Fibroblast of skin of scalp (primary cell): ENCODE measurements at places on chromosomes 4 and X.

GRCh38 chrX:115372152-115372551, 82.6 kb downstream of the LUZP4 start:
- DNase-seq, result peak; percentile 72

- DNase-seq, result no peak
These were observed 5.3 kb upstream of the GPR78 start for GRCh38 chr4:8574796-8575370.

DNA sequence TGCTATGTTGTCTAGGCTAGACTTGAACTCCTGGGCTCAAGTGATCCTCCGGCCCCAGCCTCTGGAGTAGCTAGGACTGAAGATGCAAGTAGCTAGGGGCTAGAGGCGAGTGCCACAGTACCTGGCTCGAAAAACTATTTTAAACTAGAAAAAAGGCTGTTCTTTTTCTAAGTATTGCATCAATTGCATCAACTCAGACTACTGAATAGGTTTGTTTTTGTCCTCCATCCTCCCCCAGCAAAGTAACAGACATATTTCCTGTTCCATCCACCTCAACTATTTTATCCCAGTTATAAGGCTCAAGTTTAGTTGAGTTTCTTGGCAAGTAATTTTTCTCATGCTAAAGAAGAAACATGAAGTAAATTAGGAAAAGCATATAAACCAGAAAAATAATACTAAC, 4.1 kb downstream of the SH3RF1 start:
- no peak for DNase-seq

- DNase-seq, result no peak
These were observed 52.3 kb upstream of the SMIM31 start for GRCh38 chr4:164701665-164702064.

GRCh38 chr4:163702736-163703135, 208.2 kb downstream of the TMA16 start:
- no peak for DNase-seq

GRCh38 chr4:181566490-181566889, 676.7 kb upstream of the TENM3 start:
- DNase-seq, result peak; percentile 70

DNA sequence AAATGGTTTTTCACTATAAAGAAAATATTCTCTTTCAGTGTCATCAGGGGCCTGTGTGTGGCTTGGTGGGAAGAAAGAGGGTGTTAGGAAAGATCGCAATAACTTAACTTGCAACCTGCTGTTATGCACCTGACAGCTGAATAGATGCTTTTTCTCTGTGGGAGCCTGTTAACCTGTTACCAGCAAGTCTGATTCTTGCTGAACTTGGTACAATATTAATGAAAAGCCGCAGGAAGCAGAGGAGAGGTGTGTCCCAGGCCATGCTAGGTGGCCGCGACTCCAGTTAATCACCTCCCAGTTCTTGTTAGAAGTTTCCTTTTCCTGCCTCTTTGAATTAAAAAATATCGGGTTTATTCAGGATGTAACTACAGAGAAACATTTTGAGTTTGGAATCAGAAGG, 494.8 kb upstream of the AGA start:
- no peak for DNase-seq

DNA sequence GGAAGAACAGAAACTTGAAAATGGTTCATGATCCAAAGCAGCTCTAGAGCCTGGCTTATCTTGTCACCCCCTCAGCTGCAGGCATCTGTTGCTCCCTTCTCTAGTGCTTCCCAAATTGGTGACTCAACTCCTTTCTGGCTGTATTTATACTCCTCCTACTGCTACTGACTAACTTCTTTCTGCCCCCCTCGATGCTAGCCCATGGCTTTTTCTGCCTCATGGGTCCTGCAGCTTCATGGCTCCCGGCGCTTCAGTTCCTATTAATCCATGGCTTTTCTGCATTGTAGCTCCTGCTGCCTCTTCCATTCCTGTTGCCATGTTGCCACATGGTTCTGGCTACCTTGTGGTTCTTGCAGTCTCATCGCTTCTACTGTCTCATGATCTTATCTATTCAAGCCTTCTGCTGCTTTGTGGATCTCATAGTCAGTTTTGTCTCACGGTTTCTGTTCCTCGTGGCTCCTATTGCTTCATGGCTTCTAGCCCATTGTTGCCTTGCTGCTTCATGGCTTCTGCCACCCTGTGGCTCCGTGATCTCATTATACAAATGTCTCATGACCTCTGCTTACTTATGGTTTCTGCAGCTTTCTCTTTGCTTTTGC, 48.1 kb downstream of the SMC1A start:
- peak; percentile 2 for DNase-seq

DNA sequence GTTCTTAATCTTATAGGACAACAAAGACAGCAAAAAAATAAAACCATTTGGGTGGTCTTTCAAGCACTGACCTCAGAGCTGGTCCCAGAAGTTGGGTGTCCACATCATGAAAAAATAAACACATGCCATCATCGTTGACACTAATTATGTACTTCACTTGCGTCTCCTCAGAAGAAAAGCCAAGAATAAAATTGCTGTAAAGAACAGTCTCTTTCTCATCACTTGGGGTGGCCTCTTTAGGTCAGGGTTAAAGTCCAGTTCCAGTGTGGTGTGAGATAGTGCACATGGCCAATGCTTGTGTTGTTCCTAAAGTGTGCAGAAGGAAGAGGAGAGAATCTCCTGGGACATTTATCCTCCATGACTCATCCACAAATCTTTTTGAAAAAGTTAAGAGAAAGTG, 49.5 kb upstream of the IBSP start:
- no peak for DNase-seq

GRCh38 chr4:145681956-145682355, 2.0 kb downstream of the C4orf51 start:
- DNase-seq, result no peak

GRCh38 chr4:173039617-173040577, 128.7 kb upstream of the GALNT7 start:
- no peak for DNase-seq

DNA sequence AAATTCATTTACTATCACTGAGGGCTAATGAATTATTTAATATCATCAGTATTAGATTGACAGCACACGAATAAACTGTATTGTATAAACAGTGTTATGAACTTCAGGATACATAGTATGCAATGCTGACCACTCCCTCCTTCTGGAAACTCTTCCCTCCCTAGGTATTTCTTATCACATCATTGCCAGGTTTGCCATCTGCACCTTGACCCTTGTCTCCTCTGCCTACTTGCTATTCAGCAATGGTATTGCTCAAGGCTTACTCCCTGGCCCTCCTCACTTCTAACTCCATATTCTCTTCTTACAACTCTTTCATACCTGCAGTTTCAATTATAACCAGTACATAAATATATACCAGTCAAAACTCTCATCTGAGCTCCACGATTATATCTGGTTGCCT, 38.9 kb downstream of the ATP8A1 start:
- no peak for DNase-seq

DNA sequence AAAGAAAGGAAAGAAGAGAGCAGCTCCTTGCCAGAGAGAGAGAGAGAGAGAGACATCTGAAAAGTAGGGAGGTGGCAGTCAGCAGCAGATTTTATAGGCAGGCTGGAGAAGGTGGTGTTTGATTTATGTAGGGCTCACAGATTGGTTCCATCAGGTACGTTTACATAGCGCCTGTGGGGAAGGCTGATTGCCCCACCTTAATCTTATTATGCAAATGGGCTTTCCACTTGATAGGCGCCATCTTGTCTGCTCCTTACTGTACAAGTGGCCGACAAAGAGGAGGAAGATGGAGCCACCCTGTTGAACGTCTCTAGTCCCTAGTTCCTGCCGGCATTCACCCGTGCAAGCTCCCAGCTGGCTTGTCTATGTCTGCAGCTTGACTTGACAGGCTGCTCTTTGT, 49.1 kb upstream of the DHRSX start:
- DNase-seq, result no peak

- DNase-seq, result no peak
These were observed 1125.8 kb downstream of the STIM2 start for GRCh38 chr4:27986476-27986875.

DNA sequence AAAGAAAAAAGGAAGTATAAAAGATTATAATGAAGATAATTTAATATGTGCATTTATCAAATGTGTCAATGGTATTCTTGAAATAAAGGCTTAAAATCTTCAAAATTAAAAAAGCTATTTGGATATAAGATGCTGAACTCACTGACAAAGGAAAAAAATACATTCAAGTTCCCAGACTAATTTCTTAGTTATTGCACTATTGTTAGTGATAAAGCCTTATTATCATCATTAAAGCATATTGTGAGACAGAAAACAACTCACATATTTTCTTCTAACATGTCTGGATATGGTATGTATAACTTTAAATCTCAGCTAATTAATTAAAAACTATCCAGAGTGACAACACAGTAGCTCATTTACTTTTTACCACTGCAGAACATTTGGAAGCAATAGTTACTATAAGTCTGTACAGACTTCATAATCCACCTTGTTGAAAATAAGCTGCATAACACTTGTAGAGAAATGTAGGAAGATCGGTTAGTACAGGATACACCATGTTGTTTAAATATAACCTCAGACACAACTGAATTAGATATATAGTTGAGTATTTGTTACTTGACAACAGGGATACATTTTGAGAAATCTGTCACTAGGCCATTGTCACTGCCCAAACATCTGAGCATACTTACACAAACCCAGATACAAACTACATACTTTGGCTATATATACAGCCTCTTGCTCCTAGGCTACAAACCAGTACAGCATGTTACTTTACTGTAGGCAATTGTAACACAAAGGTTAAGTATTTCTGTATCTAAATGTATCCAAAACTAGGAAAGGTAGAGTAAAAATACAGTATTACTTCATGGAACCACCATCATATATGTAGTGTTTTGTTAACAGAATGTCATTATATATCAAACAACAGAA, 12.8 kb upstream of the FAM200B start:
- no peak for DNase-seq

GRCh38 chrX:115709039-115709438, 148.1 kb downstream of the PLS3 start:
- no peak for DNase-seq

DNA sequence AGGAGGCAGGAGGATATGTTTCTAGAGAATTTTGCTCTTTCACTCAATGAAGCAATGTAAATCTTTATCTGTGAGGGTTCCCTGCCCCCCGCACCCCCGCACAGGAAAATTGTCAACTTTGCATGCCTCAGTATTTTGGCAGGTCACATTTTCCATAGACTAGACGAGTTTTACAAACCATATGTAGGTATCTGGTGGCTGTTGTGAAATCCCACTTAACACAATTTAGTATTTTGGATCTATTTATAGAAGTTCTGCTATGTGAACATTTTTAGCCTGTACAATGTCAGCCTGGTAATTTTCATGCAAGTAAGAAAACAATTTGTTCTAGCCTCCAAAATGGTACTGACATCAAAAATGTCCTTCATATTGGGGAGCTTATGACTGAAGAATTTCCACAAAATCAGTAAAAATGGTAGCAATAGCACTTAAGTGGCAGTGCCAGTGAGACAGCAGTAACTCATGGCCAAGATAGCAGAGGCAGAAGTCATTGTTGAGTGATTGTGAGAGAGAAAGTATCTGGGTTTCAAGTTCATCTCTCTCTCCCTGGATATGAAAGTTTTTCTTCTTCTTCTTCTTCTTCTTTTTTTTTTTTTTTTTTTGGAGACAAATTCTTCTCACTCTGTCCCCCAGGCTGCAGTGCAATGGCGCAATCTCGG, 12.4 kb upstream of the FRYL start:
- no peak for DNase-seq

GRCh38 chr4:88999392-88999930, 57.5 kb downstream of the FAM13A start:
- DNase-seq, result no peak

DNA sequence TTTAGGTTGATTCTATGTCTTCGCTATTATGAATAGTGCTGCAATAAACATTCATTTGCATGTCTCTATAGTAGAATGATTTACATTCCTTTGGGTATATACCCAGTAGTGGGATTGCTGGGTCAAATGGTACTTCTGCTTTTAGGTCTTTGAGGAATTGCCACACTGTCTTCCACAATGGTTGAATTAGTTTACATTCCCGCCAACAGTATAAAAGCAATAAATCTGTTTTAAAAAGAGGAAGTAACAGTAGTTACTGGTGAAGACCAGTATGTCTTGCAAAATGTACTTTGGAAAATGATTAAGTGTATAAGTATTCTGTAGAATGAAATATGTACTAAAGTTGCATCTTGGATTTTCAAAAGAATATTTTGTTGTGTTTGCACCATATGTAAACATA, 77.3 kb downstream of the SHROOM4 start:
- DNase-seq, result no peak

DNA sequence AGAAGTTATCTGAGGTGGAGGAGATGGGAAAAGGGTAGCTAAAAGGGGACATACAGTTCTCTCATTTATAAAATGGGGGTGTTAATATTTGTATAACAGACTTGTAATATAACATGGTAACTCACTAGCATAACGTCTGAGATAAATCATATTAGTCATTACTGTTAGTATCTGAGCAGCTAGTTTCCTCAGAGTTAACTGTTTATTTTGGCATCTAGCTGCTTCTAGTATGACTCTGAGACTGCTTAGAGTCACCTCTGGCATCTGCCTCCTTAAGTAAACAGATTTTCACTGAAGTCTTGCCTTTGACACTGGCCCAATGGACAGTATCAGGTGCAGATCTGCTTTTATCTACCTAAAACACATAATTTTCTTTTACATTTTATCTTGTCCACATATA, 58.1 kb downstream of the SLC30A9 start:
- DNase-seq, result peak; percentile 27

GRCh38 chrX:64642482-64642881, 247.2 kb upstream of the MTMR8 start:
- DNase-seq, result no peak

- DNase-seq, result no peak
These were observed 6.4 kb downstream of the ZCCHC18 start for GRCh38 chrX:104118765-104119164.

DNA sequence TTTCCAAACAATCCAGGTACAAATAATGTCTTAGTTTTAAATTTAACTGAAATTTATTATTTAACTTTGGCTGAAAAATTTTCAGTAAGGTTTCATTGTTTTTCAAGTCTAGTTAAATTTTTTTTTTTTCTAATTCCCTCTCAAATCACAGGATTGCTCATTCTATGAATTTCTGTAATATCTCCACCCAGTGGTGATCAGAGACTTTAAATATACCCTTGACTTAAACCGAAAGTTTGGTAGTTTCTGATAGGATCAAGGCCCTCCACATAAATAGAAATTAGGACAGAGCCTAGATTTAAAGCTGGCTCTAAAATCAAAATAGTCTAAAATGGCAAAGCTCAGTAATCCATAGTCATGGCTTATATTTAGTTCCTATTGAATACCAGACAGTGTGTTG, 175.4 kb downstream of the TBCK start:
- no peak for DNase-seq

DNA sequence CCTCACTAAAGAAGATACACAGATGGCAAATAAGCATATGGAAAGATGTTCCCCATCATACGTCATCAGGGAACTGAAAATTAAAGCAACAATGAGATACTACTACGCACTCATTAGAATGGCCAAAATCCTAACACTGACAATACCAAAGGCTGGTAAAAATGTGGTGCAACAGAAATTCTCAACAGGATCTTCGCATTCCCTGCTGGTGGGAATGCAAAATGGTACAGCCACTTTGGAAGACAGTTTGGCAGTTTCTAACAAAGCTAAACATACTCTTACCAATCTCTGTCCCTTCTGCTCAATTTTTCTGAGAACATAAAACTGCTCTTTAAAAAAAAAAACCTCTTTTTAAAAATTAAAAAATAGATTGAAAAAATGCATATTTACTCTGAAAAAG, 300.2 kb downstream of the FBXW7 start:
- no peak for DNase-seq

- DNase-seq, result no peak
These were observed 11.3 kb upstream of the LONRF3 start for GRCh38 chrX:118963159-118963558.

GRCh38 chr4:112511093-112511802, 4.7 kb downstream of the NEUROG2 start:
- no peak for DNase-seq
